ENCODE measurements at places on chromosomes 16 and 17. TPM values are rescaled to one million over a fixed set of nuclear protein-coding genes. Genes with fewer than 3 reads are reported as not detected.

GRB7 gene
- not detected for total RNA-seq

SHISA6 gene
- total RNA-seq, result not detected

HLF gene
- 2.5 TPM for total RNA-seq

JUP gene
- 2.3 TPM for total RNA-seq

SPN gene
- 351 TPM for total RNA-seq

CBX8 gene
- total RNA-seq, result 8.6 TPM

FOXC2 gene
- total RNA-seq, result not detected

CCL3 gene
- total RNA-seq, result 634 TPM

FOXN1 gene
- total RNA-seq, result not detected

ACE gene
- total RNA-seq, result 2.2 TPM

- no peak overlapping the region for H3K27ac ChIP-seq
- H3K27me3 ChIP-seq, result no peaks in the 10 kb centered on the region
- no peaks in the 10 kb centered on the region for H3K4me1 ChIP-seq
These were observed 232.6 kb upstream of the IRX3 start for GRCh38 chr16:54519161-54519695.

- peaks cover 5% of the 10 kb centered on the region for H3K4me1 ChIP-seq
- no peak overlapping the region for H3K27ac ChIP-seq
- no peaks in the 10 kb centered on the region for H3K36me3 ChIP-seq
- H3K27me3 ChIP-seq, result peaks cover 7% of the 10 kb centered on the region
These were observed 26.8 kb upstream of the AXIN2 start for GRCh38 chr17:65588181-65588808.

GRCh38 chr17:46942441-46943217 lies 19.7 kb downstream of the GOSR2 start:
- peak; percentile 63 for DNase-seq
- no peak overlapping the region for H3K4me3 ChIP-seq
- peaks cover 22% of the 10 kb centered on the region for H3K4me1 ChIP-seq
- H3K36me3 ChIP-seq, result peaks cover 13% of the 10 kb centered on the region
- H3K27ac ChIP-seq, result no peak overlapping the region

GRCh38 chr17:77319211-77320043 lies 178.7 kb downstream of the SEC14L1 start:
- peak; percentile 71 for DNase-seq
- peak overlapping the region; percentile 52 for H3K27ac ChIP-seq
- peaks cover 26% of the 10 kb centered on the region for H3K4me1 ChIP-seq
- no peaks in the 10 kb centered on the region for H3K27me3 ChIP-seq

DNA sequence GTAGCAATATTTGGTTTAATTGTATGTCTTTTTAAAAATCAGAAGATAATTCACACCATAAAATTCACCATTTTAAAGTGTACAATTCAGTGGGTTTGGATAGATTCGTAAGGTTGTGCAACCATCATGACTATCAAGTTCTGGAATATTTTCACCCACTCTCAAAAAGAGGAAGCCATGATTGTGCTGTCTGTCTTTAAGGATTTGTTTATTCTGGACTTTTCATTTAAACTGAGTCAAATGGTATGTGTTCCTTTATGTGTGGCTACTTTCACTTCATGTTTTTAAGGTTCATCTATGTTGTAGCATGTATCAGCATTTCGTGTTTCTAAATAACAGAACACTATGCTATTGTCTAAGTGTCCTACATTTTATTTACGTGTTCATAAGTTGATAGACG lies 68.1 kb upstream of the CPHXL start:
- no peaks in the 10 kb centered on the region for H3K4me1 ChIP-seq
- H3K36me3 ChIP-seq, result no peaks in the 10 kb centered on the region
- no peak for DNase-seq
- H3K27ac ChIP-seq, result no peak overlapping the region

- no peaks in the 10 kb centered on the region for H3K27me3 ChIP-seq
- no peak for DNase-seq
- H3K4me3 ChIP-seq, result no peak overlapping the region
- no peaks in the 10 kb centered on the region for H3K4me1 ChIP-seq
These were observed 75.6 kb downstream of the MGAT5B start for GRCh38 chr17:76943781-76944213.

DNA sequence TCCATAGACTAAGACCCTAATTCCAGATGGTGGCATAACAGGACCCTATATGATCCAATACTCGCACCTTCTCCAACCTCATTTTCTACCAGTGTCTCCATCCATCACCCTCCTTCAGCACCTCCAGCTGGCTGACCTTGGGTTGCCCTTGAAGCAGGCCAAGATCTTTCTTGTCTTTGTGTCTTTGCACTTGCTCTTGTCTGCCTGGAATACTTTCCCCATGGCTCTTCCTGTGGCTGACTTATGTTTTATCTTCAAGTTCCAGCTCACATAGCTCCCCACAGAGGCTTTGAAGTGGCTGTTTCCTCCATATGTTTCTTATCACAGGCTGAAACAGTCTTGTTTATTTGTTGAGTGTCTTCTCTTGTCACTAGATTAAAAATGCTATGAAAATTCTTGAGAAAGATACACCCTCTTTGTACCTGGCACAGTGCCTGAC lies 29.6 kb upstream of the MMD start:
- H3K27me3 ChIP-seq, result peaks cover 14% of the 10 kb centered on the region
- peaks cover 10% of the 10 kb centered on the region for H3K4me1 ChIP-seq
- H3K4me3 ChIP-seq, result no peak overlapping the region
- H3K27ac ChIP-seq, result no peak overlapping the region
- H3K36me3 ChIP-seq, result no peaks in the 10 kb centered on the region

DNA sequence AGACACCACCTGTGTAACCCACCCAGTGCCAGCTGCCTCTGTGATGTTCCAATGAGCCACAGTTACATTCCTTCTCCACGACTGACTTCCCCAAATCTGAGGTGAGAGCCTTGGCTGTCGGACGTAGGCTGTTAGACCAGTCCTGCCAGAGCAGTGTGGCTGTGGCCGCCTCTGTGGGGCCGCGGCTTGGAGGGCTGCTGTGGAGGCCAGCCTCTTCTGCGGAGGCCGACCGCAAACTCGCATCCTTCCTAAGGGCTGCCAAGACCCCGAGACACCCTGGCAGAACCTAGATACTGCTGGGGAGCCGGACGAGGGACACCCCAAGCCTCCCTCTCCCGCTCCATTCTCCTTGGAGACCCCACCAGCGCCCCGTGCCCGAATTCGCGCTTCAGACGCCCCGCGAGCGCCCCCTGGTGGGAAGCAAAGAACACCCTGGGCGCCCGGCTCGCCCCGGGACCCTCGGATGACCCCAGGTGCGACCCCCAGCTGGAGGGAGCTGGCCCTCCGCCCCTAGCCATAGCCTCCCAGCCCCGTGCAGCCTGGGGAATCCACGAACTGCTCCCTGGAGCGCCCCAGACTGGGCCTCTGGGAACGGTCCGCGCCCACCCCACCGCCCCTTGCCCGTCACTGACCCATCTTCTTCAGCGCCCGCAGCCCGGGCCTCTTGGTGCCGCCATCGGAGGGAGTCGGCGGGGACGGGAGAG lies 547 bp downstream of the PLCD3 start:
- DNase-seq, result peak; percentile 63
- no peak overlapping the region for H3K27ac ChIP-seq
- H3K36me3 ChIP-seq, result no peaks in the 10 kb centered on the region
- peaks cover 9% of the 10 kb centered on the region for H3K27me3 ChIP-seq
- peaks cover 19% of the 10 kb centered on the region for H3K4me1 ChIP-seq

GRCh38 chr17:82848022-82848592 lies 8.3 kb upstream of the ZNF750 start:
- H3K4me3 ChIP-seq, result peak overlapping the region; percentile 61
- H3K4me1 ChIP-seq, result peaks cover 11% of the 10 kb centered on the region
- no peaks in the 10 kb centered on the region for H3K27me3 ChIP-seq
- peaks cover 4% of the 10 kb centered on the region for H3K36me3 ChIP-seq
- H3K27ac ChIP-seq, result peak overlapping the region; percentile 75

DNA sequence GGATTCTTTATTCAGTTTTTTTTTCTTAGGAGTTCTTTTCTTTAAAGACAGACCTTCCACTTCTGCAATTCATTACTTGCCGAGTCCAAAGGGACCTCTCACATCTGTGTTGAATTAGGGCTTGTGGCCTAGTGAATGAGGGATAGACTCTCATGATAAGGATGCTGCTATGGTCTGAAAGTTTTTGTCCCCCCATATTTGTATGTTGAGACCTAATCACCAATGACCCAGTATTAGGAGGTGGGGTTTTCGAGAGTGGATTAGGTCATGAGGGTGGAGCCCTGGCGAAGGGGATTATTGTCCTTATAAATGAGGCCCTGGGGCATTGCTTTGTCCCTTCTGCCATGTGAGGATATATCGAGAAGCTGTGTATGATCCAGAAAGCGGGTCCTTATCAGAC lies 9.5 kb downstream of the KRT12 start:
- H3K4me3 ChIP-seq, result no peak overlapping the region
- H3K4me1 ChIP-seq, result no peaks in the 10 kb centered on the region
- H3K27ac ChIP-seq, result no peak overlapping the region
- H3K27me3 ChIP-seq, result peaks cover 27% of the 10 kb centered on the region

Data from activated CD8-positive, alpha-beta memory T cell treated with anti-CD3 and anti-CD28 coated beads, Interleukin-2, amount 10 ng/mL, durations not matched to agents 7 days and 5 days (primary cell).